ENCODE measurements at places on chromosomes 3 and 15.

GRCh38 chr3:24164967-24165602 is 220.0 kb downstream of the NR1D2 start:
- no peak for DNase-seq

- no peak for DNase-seq
Measured at GRCh38 chr15:59398220-59398619, 25.5 kb upstream of the MYO1E start.

DNA sequence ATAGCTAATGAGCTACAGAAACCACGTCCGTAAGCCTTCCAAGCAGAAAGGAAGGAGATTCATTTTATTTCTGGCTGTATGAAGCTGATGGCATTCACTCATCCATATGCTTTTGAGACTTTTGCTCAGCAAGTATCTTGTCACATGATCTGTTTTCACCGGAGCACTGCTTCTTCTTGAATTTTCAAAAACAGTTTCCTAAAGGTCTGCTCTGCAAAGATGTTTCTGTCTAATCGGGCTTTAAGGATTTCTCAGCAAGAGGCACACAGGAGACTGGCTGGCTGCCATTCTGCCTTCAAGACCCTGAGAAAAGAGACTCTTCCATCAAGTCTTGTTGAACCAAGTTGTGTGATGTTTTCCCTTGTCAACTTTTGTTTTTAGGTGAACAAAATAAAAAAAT is 289.6 kb upstream of the LYSMD4 start:
- no peak for DNase-seq

- DNase-seq, result no peak
Measured at GRCh38 chr15:58438956-58439355, 7.2 kb downstream of the LIPC start.

DNA sequence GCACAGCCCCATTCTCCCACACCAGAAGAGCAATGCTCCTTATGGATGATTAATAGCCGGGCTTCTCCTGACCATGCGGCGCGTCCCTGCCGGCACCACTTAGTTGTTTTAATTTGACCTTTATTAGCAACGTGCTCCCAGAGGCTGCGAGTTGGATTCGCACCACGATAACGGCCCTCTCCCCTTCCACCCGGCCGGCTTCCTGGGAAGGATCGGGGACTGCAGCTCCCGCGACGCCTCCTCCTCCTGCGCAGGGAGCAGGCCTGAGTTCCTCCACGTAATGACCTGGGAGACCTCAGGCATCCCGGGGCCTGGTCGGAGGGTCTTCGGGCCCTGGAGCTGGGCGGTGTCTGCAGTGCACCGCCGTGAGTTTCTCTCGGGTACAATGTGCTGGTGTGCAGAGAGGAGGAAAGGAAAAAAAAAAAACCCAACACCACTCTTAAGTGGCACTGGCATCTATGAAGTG is 243.3 kb upstream of the TOPAZ1 start:
- no peak for DNase-seq

- DNase-seq, result no peak
Measured at GRCh38 chr3:23438657-23439056, 235.5 kb downstream of the UBE2E2 start.

DNA sequence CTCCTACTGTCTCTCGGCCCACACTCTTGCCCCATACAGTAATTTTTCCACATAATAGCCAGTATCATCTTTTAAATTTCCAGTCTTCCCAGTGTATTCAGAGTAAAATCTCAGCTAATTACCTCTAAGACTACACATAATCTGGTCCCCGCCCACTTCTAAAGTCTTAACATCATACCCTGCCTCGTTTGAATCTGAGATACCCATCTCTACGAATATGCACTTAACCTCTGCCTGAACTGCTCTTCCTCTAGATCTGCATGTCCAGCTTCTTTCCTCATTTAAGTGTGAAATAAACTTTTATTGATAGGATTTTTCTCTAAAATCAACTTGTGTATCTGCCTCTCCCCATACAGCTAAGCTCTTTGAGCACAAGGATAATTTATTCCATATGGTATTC is 34.6 kb downstream of the COPS2 start:
- no peak for DNase-seq

DNA sequence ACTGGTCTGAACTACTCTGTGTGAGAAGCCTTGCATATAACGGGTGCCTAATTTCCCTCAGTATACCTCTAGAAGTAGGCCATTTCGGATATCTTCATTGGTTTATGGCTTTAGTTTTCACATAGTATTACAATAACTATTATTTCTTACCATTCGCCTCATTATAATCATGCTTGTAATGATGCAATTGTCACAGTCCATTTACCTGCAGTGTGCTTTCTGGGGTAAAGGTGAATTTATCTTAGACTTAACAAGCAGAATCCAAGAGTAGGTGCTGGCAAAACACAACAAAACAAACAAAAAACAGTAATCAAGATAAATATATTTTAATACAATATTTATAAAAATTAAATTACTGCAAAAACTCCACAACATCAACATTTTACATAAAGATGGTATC is 246.0 kb downstream of the WDR72 start:
- no peak for DNase-seq

GRCh38 chr3:31704591-31705179 is 172.0 kb downstream of the STT3B start:
- no peak for DNase-seq

DNA sequence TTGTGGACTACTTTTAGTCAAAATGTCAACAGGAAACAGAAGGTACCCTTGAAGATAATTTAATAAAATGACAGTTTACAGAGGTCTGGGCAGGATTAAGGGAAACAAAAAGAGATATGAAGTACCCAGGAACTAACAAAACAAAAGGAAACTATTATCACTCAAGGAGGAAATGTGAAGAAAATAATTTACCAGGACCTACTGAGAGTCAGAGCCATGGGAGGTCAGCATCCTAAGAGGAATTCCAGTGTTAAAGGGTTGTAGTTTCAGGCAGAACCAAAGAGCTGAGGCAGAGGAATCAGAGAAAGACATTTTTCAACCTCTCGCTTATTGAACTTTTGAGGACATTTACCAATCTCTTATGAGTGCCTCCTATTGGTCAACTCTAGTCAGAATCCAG is 408.9 kb upstream of the CBLB start:
- no peak for DNase-seq

DNA sequence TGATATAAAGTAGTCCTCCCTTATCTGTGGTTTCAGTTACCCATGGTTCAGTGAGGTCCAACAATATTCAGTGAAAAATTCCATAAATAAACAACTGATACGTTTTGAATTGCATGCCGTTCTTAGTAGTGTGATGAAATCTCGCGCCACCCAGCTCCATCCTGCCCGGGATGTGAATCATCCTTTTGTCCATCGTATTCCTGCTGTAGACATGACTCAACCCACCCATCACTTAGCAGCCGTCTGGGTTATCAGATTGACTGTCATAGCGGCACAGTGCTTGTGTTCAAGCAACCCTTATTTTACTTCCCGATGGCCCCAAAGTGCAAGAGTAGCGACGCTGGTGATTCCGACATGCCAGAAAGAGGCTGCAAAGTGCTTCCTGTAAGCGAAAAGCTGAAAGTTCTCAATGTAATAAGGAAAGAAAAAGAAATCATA is 48.0 kb upstream of the MEX3B start:
- no peak for DNase-seq

GRCh38 chr3:134333522-134334181 is 40.6 kb downstream of the AMOTL2 start:
- no peak for DNase-seq

DNA sequence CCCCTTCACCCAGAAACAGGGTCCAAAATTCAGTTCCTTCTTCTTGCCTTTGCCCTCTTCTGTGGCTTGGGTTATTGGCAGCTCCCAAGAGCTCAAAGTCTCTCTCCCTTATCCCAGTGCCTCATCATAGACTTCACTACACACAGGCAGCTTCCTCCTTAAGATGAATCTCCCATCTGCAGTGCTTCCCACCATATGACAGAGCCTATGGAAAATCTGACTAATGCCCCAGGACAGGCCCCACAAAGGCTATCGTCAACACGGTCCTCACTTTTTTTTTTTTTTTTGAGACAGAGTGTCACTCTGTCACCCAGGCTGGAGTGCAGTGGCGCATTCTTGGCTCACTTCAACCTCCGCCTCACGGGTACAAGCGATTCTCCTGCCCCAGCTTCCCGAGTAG is 194.1 kb downstream of the MEX3B start:
- DNase-seq, result no peak

GRCh38 chr3:155462672-155463071 is 169.2 kb upstream of the STRIT1 start:
- no peak for DNase-seq

DNA sequence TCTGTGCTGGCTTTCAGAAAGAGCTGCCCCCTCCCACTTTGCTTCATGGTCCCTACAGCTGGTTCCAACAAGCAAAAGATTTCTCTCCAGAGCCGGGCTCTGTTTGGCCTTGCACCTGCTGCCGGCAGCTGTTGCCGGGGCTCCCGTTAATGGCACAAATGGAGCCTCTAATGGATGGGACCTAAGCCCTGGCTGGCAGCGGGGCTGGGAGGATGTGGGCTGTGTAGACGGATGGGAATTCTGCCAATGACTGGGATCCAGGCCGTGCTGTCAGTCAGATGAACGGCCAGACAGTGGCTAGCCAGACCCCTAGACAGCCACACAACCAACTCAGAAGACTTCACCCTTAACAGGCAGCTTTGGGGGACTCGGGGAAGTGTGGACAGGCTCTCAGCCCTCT is 88.0 kb downstream of the RPLP1 start:
- DNase-seq, result no peak

GRCh38 chr3:89216016-89216739 is 108.8 kb downstream of the EPHA3 start:
- DNase-seq, result no peak

DNA sequence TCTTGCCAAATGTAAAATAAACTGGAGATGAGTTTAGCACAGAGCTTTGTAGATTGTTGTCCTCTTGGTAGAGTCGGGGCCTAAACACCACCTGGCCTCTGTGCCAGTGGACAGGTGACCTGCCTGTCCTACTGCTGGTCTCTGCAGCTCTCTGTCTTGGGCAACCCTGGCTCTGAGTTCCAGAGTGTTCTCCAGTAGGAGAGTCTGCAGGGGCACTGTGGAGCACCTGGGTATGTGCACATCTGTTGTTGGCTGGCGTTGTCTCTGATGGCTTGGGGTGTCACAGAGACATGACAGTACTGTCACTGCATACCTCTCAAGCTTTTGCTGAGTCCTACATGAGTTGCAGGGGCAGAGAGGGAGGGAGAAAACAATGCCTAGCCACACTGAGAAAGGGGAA is 112.6 kb downstream of the IGF1R start:
- no peak for DNase-seq

DNA sequence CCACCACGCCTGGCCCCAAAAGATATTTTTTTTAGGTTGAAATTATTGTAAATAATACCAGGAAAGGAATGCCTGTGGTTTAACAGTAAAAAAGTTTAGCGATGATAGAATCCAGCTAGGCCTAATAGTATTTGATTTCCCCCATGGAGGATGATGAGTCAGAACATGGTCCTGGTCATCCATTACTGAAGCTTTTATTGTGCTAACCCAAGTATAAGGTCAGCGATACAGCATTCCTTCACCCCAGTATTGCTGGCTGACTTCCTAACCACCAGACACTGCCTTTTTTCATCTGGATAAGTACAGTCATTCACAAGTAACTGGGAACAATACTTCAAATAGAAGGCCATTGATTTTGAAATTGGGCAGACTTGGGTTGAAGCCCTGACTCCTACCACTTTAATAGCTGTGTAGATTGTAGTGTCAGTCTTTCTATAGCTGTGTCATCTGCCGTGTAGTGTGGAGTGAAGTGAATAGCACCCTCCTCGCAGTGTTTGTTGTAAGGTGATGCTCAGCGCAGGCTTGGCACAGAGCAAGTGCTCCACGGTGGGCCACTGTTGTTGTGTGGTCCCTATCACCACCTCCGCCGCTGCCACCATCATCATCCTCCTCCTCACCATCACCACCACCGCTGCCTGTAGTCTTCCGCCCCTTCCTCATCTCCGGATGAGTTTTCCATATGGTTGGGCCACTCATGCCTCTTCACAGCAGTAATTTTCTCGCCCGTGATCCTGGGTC is 436.0 kb upstream of the TPM1 start:
- no peak for DNase-seq

GRCh38 chr3:7074217-7074616 is 213.3 kb downstream of the GRM7 start:
- no peak for DNase-seq

- DNase-seq, result no peak
Measured at GRCh38 chr15:31338879-31339557, 12.4 kb downstream of the KLF13 start.

DNA sequence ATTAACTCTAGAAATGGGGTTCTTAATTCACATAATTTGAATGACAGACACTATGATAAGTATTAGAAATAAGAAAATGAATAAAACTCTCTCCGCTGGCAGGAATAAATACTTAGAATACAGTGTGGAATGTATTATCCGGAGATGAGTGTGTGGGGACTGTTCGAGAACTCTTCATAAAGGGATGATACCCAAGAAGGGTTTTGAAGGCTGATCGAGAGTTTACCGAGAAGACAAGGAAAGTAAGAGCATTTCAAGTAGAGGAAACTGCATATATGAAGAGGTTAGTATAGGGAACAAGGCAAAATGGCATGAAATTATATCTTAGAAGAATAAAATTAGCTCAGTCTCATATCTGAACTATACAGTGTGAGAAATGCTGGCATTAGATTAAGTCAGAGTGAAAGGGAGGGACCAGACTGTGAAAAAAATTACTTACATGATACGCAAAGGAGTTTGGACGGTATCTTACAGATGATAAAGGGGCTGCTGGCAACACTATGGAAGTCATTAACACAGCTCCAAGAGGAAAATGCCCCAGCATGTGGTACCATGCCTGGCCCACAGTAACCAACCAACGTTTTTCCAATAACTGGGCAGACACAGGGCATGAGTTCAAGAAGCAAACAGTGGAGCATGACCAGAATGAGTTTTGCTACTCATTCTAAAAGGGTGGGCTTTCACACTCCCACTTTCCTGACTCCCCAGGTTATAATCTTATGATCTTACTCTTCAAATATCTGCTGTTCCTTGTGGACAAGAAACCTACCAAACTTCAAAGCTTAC is 6.5 kb downstream of the DCBLD2 start:
- DNase-seq, result no peak

DNA sequence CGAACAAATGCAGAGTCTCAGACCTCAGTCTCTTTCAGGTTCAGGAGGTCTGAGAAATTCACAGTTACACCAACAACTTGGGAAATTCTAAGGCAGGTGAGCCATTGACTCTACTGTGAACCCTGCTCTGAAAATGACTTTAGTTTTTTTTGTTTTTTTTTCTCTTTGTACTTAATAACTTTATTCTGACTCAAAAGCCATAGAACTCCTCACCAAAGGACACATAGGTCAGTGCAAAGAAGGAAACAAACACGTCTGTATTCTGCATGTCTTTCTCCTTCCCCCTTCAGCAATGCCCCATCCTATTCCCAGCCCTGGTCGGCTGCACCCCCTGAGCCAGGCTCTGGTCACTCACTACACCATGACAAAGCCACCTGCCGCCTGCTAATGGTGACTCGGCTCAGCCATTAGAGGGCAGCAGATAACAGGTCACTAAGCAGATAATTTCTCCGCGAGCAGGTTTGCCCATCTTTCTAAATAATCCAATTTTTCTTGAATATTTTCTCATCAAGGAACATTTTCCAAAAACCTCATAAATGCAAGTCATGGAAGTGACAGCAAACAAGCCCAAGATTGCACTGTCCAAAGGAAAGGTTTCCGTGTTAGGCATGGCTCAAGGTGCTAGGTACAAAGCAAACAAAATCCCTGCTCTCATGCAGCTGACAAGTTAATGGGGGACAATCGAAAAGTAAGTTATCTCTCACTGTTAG is 37.7 kb downstream of the TM4SF4 start:
- DNase-seq, result no peak

GRCh38 chr15:90338532-90338931 is 13.6 kb upstream of the ZNF774 start:
- no peak for DNase-seq

All from activated naive CD4-positive, alpha-beta T cell (primary cell).